ENCODE measurements at places on chromosomes 1 and 21.

DNA sequence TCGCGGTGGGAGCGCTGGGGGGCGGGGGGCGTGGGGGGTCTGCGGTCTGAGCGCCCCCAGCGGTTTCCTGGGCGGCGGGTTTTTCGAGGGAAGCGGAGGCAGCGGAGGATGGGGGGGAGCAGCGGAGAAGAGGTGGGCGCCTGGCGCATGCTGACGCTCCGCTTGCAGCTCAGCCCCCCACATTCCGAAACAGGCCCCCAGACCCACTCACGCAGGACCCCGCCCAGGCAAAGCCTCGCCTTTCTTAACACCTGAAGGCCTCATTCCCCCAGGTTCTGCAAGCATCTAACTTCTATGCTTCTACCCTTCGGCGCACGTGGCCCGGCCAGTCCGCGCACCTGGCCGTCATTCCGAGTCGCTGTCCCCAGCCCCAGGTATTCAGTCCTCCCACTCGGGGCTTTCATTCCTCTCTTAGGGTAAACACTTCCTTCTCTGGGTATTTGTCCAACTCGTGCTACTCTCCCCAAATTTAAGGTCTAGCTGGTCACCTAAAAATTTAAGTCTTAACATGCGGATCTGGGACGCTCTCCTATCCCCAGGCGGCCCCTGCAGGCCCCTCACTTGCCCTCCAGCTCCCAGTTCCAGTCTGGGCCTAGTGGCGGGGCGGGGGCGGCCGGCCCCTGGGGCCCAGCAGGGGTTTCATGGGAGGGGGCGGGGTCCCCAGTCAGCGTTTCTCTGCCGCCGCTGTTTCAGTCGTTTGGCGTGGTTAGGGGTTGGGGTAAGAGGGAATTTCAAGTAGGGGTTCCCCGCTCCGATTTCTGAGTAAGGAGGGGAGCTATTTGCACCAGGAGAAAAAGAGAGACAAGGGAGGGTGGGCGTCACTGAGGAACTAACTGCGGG, 2.8 kb upstream of the ZBTB7B start:
- peak; percentile 71 for DNase-seq

- DNase-seq, result no peak
Measured at GRCh38 chr21:35394049-35394448, 344.9 kb upstream of the RUNX1 start.

DNA sequence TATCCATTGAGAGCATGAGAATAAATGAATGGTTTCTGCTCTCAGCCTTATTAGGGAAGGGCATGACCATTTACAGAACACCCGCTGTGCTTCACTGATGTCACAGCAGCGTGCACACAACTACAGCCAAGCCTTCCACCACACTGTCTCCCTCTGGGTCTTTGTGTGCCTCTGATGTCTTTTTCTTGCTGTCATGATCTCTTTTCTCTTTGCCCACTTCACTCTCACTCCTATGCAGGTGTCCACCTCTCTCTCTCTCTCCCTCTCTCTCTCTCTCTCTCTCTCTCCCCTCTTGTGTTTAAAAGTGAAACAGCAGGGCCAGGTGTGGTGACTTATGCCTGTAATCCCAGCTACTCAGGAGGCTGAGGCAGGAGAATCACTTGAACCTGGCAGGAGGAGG, 232.5 kb upstream of the JUN start:
- DNase-seq, result no peak

- no peak for DNase-seq
Measured at GRCh38 chr1:91541918-91542533, 41.4 kb downstream of the CDC7 start.

GRCh38 chr21:45991606-45992300, 10.2 kb downstream of the COL6A1 start:
- no peak for DNase-seq

DNA sequence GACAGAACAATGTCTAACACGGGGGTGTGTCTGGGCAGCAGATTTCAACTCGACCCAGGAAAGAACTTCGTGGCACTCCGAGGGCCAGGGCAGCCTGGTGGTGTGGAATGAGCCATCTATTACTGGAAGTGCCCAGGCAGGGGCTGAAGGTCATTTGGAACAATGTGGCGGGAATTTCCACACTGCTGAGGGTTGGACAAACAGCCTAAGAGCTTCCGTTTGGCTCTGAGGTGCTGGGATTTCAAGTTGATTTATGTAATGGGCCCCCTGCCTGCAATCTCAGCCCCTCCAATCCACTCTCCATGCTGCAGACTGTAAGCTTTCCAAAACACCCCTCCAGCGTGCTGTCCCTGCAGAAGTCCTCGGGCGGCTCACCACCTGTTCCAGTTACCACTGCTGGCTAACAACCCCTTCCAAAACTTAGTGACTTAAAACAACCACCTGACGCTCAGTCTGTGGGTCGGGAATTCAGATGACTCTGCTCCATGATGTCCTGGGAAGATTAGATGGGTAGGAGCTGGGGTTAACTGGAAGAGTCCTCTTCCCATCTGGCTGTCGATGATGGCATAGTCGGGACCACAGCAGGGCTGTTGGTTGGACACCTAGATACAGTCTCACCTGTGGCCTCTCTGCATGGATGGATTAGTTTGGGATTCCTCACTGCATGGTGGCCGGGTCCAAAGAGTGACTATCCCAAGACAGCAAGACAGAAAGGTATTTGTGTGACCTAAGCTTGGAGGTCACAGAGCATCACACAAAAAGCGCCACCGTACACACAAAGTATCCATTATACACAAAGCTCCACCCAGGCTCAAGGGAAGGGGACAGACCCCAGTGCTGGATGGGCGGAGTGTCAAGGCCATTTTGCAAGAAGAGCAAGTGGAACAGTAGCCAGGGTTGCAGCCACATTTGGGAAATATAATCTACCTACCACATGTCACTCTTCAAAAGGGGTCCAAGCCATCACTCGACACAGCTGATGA, 89.7 kb upstream of the IFFO2 start:
- no peak for DNase-seq

DNA sequence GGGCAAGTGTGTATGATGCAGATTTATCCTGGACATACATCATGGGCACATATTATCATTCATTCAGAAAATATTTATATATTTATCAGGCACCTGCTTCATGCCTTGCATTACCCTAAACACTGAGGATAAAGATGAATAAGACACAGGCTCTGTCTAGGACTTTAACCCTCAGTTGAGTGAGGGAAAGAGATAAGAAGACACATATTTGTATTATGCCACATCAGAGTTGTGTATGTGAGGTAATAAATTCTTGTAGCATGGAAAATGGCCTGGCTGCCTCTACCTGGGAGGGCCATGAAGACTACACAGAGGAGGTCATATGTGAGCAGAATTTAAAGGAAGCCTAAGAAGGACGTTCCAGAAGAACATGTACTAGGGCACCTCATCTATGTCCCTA, 275.8 kb upstream of the ST6GALNAC5 start:
- no peak for DNase-seq

- no peak for DNase-seq
Measured at GRCh38 chr1:242877229-242877628, 352.7 kb upstream of the PLD5 start.

DNA sequence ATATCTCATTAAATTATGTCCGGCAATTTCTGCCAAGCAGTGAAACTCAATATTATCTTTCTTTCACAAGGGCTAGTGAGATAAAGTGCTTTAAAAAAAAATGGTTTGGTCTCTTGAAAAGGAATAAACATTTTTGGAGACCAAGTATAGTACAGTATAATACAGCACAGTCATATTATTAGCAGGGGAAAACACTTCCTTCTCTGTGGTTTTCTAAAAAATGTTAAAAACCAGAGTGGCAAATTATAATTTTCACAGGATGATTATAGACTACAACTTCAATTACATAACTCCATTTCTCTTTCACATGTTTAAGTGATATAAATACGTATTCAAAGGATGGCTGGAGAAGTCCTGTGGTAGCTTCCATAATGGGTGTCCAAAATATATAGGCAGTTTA, 170.3 kb upstream of the DMRTA2 start:
- DNase-seq, result no peak

GRCh38 chr1:12014141-12014991, 4.9 kb upstream of the MIIP start:
- DNase-seq, result no peak

GRCh38 chr1:214898161-214898560, 184.4 kb upstream of the KCNK2 start:
- no peak for DNase-seq

GRCh38 chr1:209962388-209962787, 24.4 kb downstream of the SYT14 start:
- no peak for DNase-seq

DNA sequence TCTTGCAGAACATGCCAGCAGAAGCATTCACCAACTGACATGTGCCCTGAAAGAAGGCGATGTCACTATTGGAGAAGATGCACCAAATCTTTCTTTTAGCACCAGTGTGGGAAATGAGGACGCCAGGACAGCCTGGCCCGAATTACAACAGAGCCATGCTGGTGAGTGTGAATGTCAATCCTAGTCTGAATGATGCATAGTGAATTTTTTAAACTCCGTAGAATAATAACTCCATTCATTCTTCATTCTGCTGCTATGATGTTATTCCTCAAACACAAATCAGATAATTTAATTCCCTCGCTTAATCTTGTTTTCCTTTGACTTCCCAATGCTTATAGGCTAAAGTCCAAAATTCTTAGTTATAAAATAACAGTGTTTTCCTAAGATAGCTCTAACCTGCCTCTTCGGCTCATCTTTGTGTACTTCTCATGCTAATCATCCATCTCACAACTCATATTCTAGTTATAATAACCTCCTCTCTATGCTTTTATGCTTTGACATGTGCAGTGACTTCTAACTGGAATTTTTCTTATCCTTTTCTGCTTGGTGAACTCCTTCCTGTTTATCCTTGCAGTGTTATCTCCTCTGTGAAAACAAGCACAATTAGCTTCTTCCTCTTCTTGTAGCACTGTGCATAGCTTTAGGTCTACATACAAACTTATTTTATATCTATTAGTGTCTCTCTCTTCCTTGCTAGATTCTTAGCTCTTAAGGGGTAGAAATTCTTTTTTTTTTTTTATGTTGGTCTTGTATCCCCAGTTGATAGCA, 14.4 kb downstream of the SDCCAG8 start:
- no peak for DNase-seq

GRCh38 chr1:116453906-116454305, 80.9 kb downstream of the ATP1A1 start:
- no peak for DNase-seq

- DNase-seq, result peak; percentile 55
Measured at GRCh38 chr1:220733086-220733601, 15.0 kb upstream of the MTARC2 start.

GRCh38 chr1:170617591-170618330, 46.2 kb upstream of the PRRX1 start:
- DNase-seq, result no peak

- DNase-seq, result no peak
Measured at GRCh38 chr1:115814685-115815398, 26.1 kb downstream of the NHLH2 start.

DNA sequence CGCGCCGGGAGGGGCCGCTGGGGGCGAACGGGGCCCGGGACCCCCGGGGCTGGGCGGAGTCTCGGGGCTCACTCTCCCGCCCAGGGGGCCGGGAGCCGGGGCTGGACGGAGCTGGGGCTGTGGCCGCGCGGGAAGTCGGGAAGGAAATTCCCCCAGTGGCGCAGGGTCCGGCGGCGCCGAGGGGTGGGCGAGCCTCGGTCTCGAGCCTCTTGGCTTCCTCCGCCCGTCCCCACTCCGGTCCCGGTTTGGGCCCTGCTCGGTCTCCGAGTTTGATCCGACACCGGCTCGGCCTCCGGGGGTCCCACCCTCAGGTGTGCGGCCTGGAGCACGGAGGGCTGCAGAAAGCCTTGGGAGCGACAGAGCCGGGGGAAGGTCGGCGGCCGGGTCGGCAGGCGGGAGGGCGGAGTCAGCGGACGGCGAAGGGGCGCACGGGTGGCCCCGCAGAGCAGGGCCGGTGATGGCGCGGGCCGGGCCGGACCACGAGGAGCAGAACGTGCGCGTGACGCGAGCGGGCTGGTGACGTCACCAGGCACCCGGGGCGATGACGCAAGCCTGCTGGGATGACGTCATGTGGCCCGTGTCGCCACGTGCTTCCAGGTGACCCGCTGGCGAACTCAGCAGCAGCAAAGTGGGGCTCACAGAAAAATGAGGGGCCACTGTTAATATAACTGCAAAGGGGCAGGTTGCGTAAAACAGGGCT, 610 bp upstream of the HES4 start:
- peak; percentile 84 for DNase-seq

DNA sequence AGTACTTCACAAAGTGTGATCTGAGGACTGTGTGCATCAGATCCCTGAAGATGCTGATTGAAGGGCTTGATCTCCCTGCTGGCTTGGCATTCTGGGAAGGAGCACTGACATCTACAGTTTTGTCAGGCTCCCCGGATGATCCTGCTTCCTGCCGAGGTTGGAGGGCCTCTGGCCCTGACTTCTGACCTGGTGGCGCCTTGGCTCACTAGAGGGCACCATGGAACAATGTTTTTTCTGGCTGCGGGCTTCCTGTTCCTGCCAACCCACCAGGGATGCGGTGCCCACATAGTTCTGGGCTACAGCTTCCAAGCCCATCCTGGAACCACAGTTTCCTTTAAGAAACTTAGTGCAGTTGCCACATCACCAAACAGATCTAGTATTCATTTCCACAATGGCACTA, 38.8 kb upstream of the RASAL2 start:
- no peak for DNase-seq

DNA sequence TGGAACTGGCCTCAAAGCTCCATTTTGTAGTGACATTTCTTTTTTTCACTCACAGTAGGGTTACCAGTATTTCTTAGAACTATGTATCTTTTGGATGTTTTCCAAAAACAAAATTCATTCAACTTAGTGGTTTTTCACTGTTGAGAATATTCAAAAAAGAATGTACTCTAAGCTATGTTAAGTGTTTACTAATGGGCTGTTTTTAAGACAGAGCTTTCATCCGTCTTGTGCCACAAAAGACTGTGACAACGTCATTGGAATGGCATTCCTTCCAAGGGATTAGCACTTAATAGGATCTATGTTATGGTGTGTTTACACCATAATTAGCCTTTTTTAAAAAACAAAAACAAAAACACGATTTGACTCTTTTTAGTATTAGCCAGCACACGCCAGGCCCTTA, 66.8 kb downstream of the TTC3 start:
- DNase-seq, result no peak

DNA sequence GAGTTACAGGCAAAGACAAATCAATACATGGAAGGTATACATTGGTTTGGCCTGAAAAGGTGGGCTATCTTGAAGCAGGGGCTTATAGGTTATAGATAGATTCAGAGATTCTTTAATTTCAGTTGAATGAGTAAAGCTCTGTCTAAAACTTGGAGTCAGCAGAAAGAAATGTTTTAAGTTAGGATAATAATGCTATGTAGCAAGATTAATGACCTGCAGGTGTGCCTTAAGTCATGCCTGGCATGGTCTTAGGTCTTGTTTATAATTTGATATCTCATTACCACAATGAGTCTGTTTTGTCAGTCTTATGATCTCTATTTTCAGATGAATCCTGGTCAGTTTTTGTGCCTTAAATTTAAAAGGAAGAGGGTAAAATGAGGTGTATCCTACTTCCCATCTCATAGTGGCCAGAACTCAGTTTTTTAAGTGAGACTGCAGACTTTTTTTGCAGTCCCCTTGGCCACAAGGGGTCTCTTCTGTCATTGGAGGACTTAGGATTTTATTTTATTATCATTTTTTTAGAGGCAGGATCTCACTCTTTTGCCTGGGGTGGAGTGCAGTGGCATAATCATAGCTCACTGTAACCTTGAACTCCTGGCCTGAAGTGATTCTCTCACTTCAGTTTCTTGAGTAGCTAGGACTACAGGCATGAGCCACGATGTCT, 21.3 kb upstream of the PGBD2 start:
- DNase-seq, result no peak

All from NCI-H1930 (cell line).